ENCODE measurements at places on chromosomes 1 and 21.
A peak's percentile ranks its signal among the peaks of the same experiment; 100 is the strongest.

- peak; percentile 87 for DNase-seq
These were observed 101.3 kb downstream of the IER5 start for GRCh38 chr1:181189691-181190363.

DNA sequence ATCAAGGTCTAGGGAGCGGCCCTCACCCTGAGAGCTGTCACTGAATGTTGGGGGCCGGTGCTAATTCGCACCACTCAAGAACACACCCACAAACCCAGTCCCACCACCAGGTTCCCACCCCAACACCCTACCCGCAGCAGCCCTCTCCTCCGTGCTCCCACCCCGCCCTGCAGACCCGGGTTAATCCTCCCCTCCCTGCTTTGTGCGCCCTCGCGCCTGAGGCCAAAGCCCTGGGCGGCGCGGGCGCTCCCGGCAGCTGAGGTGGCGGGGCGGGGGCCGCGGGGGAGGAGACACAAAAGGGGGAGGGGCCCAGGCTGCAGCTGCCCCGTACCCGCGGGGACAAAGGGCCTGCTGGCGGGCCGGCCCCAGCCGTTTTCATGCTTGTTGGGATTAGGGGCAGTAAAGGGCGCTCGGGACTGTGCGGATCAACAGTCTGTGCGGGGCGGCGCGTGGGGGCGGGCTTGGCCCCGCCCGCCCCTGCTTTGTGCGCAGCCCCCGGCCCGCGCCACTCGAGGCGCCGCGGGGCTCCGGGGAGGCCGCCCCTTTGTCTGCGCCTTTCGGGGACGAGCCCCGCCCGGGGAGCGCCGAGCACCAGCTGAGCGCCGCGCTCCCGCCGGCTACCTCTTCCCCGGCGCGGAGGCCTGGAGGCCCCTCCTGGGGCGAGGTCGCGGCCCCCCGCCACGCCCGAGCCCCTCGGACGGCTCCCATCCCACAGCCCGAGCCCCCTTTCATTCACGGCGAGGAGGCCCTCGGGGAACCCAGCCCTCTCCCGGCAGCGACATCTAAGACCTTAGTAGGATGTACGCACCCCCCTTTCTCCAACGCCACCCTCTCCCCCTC lies 10.9 kb downstream of the C1orf216 start:
- peak; percentile 75 for DNase-seq

- peak; percentile 14 for DNase-seq
These were observed 10.6 kb downstream of the SLC19A1 start for GRCh38 chr21:45531393-45532215.

DNA sequence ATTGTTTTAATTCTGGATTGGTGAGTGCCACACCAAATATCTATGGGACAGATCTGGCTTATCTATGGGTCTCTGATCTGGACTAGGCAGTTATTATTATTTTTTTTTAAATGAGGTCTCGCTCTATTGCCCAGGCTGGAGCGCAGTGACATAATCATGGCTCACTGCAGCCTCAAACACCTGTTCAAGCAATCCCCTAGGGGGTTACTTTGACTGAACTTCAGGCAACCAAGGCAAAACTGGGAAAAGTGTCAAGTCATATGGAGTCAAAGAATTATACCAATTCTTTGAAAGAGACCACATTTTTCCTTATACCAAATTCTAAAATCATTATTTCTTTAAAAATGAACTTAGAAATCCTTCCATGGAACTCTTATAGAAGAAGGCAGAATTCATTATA lies 129.1 kb upstream of the HOOK1 start:
- DNase-seq: no peak

- DNase-seq: peak; percentile 36
These were observed 4.1 kb downstream of the UQCRHL start for GRCh38 chr1:15803380-15803779.

DNA sequence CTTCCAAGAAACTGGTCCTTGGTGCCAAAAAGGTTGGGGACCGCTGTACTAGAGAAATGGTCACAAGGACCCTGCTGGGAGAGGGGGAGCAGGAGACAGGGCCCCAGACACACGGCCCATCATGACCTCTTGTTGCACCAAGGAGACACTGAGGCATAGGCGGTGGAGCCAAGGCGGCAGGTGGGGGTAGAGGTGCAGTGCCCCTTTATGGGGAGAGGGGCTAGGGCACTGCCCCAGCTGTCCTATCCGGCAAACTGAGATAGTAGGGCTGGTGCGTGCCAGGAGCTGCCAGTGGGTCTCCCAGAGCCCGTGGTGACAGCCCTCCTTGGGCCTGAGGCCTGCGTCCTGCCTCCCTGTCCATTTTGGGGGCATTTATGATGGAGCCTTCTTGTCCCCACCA lies 20.3 kb downstream of the TNNT2 start:
- no peak for DNase-seq

DNA sequence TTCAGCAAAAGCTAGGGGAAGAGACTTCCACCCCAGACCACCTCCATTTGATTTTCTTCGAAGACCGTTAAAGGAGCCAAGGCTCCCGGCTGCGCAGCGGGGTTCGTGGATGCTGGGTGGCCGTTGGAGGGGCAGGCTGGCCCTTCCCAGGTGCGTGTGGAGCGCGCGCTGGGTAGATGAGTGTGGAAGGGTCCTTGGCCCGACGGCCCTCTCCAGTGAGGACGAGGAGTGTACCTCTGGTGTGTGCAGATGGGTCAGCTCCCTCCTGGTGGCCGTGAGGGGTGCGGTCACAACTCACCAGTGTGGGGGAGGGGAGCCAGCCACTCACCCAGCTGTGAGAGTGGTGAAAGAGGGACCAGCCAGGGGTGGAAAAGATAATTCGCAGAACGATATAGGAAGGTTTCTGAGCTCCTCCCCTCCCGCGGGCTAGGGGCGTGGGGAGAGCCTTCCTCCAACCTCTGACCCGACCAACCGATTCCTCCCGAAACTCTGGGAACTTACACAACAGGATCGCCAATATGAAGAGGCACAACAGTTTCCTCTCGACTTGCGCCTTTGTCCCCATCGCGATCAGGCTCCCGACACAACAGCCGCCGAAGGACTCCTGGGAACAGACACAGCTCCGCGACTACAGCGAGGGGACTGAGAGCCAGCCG lies at the start of gene F11R:
Gene F11R, minus strand, starts transcription at position 644 of the 656 bp plus-strand sequence. Its CDS starts 79 bp downstream, at position 565.
- peak; percentile 61 for DNase-seq

DNA sequence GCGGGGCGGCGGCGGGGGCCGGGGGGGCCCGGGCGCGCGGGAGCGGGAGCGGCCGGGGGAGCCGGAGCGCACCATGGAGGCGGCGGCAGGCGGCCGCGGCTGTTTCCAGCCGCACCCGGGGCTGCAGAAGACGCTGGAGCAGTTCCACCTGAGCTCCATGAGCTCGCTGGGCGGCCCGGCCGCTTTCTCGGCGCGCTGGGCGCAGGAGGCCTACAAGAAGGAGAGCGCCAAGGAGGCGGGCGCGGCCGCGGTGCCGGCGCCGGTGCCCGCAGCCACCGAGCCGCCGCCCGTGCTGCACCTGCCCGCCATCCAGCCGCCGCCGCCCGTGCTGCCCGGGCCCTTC lies 546 bp downstream of the SKI start:
- no peak for DNase-seq

GRCh38 chr1:1356796-1357401 lies 1.5 kb downstream of the MXRA8 start:
- no peak for DNase-seq

Measured in WTC11 (cell line).